ENCODE measurements at places on chromosomes 3 and 15. TPM values are rescaled to one million over a fixed set of nuclear protein-coding genes. Genes with fewer than 3 reads are reported as not detected.

SLC35G2 gene
- 4.1 TPM for total RNA-seq

CNTN3 gene
- total RNA-seq: 4.2 TPM

DNAJA4 gene
- 27.4 TPM for total RNA-seq

DNA sequence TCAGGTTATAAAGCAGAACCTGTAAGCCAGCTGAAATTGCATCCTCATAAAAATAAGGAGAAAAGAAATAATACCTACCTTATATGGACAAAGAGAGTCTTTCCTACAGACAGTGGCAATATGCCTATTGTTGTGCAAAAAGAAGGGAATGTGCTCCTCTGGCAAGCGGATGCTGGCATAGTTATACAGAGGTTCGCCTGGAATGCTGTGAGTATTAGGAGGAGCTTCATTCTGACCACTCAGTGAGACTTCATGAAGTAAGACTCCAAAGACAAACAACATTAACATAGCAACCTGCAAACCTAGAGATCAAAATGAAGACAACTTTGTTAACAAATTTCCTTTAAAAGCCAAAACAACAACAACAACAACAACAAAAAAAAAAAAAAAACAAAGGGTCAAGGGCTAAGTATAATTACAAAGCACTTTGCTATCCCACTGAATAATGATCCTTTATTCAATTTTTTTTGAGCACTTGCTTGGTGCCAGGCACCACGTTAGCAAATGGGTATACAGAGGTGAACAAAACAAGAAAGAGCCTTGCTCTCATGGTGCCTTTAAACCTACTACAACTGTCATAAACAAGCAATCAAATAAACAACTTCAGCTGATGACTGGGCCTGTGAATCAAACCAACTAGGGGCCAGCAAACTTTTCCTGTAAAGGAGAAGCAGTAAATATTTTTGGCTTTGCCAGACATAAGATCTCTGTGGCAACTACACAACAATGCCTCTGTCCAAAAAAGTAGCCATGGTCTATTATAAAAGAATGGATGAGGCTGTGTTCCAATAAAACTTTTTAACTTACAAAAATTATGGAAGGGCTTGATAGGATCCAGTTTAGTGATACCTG is 3.7 kb downstream of the EOGT start:
- DNase-seq: no peak
- H3K27me3 ChIP-seq: no peaks in the 10 kb centered on the region
- no peak overlapping the region for H3K27ac ChIP-seq
- H3K4me3 ChIP-seq: no peak overlapping the region
- peaks cover 30% of the 10 kb centered on the region for H3K4me1 ChIP-seq

DNA sequence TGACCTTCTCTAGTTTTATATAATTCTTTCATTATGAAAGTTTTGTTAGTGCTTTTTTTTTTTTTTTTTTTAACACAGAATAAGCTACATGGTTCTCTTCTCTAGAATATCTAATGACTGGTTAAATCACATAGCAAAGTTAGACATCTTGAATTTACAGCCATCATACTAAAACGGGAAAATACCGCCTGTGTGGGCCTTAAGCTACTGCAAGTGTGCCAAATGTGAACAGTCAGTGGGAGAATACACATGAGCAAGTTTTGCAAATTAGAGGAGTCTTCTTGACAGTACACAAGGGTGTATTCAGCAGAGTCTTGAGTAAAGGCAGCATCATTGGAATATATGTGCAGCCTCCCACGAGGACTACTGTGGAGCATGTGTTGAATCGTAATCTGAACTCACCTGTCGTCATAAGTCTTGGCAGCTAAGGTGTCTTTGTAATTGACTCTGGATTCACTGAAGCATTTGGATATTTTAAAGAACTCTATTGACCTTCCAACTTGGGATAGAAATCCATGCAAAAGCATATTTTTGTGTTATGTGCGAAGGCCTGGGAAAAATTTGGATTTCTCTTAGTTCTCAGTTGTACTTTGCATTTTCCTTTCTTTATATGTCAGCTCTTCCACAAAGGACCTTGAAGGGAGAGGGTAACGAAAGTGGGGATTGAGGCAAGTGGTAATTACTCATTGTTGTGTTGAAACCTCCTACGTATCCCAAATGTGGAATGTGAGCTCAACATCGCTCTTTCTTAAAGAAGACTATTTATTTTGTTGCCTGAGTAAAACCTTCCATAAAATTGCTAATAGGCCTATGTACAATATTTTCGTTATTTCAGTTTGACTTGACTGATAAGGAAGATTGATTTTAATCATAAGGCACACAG is 117.4 kb downstream of the ATG7 start:
- H3K36me3 ChIP-seq: peaks cover 73% of the 10 kb centered on the region
- no peak overlapping the region for H3K27ac ChIP-seq
- H3K27me3 ChIP-seq: no peaks in the 10 kb centered on the region
- H3K4me1 ChIP-seq: peaks cover 7% of the 10 kb centered on the region
- no peak overlapping the region for H3K4me3 ChIP-seq

DNA sequence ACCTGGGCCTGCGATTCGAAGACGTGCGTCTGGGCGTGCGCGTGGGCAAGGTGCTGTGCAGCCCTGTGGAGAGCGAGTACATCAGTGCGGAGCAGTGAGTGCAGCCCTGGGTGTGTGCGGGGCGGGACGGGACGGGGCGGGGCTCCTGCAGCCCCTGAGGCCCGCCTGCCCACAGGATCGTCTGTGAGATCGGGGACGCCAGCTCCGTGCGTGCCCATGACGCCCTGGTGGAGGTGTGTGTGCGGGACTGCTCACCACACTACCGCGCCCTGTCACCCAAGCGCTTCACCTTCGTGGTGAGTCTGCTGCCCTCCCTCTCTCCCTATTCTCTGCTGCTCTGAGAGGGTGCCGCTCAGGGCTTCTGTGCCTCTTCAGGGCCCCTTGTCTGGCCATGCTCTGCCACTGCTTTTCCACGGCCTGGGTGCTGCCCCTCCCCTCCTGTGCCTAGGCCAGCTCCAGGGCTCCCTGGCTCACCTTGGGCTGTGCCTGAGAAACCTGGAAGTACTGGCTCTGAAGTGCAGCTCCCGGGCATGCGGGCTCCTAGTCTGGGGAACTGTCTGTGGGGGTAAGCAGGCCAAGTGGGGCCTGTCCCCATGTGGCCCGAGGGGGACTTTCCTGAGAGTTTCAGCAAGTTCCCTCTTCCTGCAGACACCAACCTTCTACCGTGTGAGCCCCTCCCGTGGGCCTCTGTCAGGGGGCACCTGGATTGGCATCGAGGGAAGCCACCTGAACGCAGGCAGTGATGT is 31.8 kb downstream of the PLXNA1 start:
- DNase-seq: no peak
- peaks cover 89% of the 10 kb centered on the region for H3K36me3 ChIP-seq
- H3K4me3 ChIP-seq: no peak overlapping the region
- no peaks in the 10 kb centered on the region for H3K27me3 ChIP-seq
